ENCODE measurements at places on chromosomes 4 and X.

DNA sequence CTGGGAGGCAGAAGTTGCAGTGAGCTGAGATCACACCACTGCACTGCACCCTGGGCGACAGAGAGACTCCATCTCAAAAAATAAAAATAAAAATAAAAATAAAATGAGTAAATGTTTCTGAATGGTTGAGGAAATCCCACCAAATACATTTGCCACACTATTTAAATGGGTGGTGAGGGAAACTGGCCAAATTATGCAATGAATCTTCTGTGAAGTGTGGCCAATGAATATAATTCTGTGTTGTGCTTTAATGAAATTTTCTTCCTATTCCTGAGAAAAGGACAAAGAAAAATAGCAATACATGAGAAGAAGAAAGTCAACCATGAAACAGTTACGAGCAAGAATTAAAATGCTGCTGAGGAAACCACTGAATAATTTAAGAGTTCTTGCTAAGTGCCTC, 69.9 kb downstream of the CAMK2D start:
- no peak for DNase-seq

- DNase-seq = no peak
Observed at GRCh38 chr4:34181891-34182290, 2062.4 kb downstream of the ARAP2 start.

DNA sequence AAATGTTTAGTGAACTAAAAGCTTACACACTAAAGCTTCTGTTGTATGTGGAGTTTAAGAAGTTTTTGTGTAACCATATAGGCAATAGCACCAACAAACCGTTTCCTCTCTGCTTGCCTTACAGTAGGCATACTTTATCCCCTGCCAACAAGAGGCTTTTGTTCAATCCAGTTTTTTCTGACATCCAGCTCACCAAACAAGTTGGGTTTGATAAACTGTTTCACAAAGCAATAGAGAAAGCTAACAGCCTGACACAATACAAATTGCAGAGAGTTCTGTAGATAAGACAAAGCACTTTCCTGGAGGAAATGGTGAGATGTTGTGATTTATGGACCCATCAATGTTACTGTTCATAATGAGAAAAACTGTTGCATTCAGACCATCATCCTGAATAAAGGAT, 53.8 kb downstream of the PACRGL start:
- DNase-seq = no peak

DNA sequence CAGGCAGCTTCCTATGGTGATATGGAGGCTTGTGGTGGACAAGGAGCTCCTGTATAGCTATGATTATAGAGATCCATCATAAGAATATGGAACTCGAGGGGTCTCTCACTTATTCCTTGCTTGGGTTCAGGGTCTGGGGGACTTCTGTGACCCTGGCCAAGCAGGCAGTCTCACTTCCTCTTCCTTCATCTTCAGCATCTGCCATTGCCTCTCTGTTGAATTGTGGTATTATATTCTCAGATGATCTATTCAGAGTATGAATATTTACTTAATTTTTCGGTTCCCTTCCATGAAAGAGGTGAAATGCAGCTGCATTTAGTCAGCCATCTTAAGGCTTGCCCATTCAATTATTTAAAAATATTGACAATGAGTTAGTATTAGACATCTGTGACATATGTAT, 292.9 kb downstream of the SPIN4 start:
- DNase-seq = no peak

- DNase-seq = peak; percentile 24
Observed at GRCh38 chr4:159142681-159143384, 40.0 kb downstream of the RAPGEF2 start.

DNA sequence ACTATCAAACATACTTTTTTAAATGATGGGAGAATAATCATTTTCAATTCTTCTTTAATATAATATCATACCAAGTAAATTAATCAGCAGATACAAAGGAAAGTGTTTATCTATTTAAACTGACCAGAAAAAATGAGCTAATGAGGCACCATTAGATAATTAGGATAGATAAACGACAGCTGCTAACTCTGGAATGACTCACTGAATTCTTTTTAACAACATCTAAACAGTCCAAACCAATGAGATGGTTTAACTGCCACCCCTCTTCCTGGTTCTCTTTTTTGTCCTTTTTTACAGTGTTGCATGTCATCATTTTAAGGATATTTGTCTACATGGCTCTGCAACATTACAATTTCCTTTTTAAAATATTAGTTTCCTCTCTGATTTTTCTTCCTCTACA, 41.6 kb downstream of the UNC5C start:
- DNase-seq = no peak

GRCh38 chr4:102868153-102868780, 525 bp upstream of the CISD2 start:
- no peak for DNase-seq

GRCh38 chr4:125624951-125625350, 310.2 kb downstream of the FAT4 start:
- no peak for DNase-seq

- no peak for DNase-seq
Observed at GRCh38 chrX:103741879-103742278, 31.2 kb downstream of the TMEM31 start.

DNA sequence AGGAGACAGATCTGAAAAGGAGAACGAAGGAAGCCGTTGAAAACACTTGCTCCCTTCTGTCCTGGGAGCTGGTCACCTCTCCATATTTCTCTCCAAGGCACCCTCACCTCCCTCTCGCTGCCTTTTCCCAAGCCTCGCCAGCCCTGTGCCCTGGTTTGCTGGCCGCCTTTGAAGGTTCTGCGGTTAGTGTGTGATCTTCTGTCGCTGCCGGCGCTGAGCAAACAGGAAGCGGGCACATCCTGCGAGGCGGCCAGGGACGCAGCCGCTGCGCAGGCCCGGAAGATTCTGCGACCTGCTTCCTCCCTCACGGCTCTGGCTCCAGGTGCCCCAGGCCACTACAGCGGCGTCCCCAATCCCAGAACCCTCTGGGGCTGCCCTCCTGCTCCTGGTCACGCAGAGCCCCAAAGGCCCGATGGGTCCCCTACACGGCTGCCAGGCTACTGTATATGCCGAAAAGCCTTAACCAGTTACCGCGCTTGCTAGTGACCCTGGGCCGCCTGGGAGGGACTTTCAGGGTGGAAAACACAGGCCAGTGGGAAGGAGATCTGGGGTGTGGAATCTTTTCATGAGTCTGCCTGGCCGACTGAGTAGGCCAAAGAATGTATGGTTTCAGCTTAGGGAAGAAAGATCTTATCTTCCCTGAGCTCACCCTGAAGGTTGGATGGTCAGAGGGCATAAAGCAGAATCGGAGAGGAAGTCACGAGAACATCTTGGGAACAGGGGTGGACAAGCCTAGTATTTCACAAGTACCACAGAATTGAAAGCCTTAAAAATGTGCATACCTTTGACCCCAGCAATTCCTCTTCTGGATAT, 2.3 kb upstream of the SASH3 start:
- DNase-seq = no peak

- peak; percentile 7 for DNase-seq
Observed at GRCh38 chrX:150200820-150201287, 162.3 kb upstream of the MAMLD1 start.

- DNase-seq = no peak
Observed at GRCh38 chrX:142671036-142671435, 354.7 kb upstream of the SPANXN4 start.

DNA sequence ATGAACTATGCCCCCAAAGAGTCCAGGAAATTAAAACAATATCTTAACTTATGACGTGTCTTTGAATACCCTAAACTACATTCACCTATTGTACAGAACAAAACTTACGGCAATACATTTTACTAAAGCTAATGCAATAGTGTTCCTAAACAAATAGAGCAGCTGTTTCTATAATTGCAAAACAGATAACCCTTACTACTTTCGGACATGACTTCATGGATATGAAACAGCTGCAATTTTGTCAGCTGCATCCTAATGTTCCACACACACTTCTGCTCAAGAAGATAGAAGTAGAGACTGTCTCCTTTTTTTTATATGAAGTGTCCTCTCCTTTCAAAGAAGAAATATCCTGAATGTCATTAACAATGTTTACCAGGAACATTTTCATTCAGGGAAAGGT, 174.9 kb downstream of the ACTRT1 start:
- DNase-seq = no peak

GRCh38 chrX:85309717-85310116, 65.9 kb downstream of the ZNF711 start:
- no peak for DNase-seq

DNA sequence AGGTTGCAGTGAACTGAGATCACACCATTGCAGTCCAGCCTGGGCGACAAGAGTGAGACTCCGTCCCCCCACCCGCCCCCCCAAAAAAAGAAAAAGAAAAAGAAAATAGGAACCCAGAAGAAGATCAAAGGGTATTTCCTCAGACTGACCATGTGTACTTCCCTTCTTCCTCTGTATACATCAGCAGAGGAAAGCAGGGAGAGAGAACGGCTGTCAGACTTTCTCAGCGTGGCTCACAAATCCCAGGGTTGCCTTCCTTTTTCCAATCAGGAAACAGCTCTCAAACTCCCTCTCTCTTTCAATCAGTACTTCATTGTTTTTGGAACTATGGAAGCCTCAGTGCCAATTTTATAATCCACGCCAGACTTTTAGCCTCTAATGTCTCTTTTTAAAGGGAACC, 59.1 kb downstream of the CHRNA9 start:
- DNase-seq = no peak

DNA sequence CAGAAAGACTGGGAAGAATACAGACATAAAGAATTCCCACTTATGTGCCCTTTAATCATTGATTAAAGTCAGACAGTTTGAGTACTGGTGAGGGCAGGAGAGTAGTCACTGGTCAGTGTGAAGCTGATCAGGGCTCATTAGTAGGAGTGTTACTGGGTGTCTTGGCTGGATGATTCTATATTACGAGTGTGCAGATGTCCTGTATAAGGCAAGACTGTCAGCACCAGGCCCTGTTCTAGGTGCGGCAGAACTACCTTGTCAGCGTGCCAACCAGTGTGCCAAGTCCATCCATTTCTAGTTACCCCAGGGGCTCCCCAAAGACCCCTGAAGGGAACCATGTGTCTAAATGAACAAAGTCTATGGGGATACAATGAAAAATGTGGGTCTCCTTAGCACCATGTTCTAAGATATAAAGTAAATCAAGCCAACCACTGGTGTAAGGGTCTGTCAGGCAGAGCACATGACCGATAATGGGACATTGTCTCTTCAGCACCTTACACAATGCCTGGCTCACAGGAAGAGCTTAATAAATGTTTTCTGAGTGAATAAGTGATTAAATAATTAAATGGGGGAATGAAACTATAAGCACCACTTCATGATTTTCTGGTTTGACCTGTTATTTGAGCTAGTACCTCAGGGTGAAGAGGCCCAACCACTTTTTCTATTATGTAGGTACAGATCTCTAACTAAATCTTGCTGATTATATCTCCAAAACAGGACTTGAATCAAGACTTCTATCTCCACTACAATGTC, 205.0 kb downstream of the CAMK2D start:
- no peak for DNase-seq

DNA sequence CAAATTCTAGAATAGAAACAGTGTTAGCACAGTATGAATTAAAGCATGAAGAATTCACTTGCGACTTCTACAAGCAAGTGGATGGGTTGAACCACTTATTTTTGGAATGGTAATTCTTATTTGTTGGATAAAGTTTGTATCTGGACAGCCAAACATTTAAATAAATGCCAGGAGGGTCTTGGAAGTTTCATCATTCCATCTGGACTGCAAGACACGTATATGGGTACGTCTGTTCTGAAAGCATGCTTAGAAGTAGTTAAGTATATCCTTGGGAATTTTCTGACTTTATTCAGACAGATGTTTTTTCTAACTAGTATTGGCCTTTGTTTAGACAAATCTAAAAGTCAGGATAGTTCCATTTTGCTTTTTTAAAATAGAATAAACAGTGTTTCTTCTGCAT, 77.5 kb upstream of the CASK start:
- DNase-seq = no peak

GRCh38 chr4:8538703-8539567, 41.3 kb upstream of the GPR78 start:
- DNase-seq = no peak

DNA sequence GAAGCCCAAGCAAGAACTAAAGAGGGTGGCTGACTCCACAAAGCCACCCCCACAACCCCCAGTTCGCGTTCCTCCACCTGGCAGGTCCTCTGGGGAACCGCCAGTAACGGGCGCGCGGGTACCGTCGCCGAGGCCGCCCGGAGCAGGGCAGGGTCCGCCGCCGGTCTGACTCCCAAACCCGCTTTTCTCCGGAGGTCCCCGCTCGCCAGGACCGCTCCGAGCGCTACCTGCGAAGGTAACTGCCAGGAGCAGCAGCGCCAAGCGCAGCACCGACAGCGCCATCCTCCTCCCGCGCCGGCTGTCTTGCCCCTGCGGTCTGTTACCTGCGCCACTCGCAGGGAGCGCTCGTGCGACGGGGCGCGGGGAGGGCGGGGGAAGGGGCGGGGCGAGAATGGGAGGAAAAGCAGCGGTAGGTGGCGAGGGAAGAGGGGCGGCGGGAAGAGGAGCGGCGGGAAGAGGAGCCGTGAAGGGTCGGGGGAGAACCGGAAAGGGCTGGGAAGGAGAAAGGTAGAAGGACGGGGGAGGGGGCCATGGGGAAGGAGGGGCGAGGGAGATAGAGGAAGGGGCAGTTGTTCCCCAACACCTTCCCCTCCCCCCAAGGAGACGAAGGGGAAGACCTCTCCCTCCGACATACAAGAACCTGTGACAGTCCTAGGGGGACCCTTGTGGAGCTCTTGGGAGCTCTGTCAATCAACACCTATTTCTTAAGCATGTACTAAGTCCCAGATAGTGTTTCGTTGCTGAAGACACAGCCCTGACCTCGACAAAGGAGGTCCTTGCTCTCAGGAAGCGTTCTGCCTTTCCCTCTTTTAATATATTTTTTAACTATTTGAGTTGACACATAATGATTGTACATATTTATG, at the start of gene SPINK2:
Gene SPINK2, minus strand, starts transcription at position 321 of the 863 bp plus-strand sequence. Its CDS starts 39 bp downstream, at position 282.
- DNase-seq = no peak

DNA sequence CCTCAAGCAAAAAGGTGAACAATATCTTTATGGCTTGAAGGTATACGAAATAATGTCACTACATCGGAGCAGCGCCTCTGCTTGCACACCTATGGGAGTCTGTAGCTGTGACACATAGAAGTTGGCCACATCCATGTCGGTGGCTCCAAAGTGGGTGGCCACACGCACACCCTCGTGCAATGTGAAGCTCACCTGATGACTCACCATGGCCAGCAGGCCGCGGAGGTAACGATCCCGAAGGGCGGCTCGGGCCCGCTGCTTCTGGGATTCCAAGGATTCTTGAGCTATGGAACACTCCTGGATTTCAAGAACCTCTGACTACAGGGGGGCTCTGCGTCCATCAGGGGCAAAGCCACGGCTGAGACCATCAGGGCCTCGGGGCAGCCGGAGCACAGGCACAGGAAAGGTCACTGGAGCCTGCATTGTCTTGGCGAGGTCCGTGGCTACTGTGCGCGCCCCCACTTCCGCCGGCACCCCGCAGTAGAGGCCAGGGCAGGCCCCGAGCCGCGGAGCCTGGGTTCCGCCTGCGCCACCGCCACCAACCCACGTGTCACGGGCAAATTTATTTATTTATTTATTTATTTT, 25.2 kb downstream of the NYX start:
- no peak for DNase-seq

GRCh38 chr4:52983563-52984303, 121.6 kb downstream of the RASL11B start:
- DNase-seq = peak; percentile 57

Measured in NCI-H446 (cell line).